ENCODE measurements at places on chromosomes 7 and 10.

DNA sequence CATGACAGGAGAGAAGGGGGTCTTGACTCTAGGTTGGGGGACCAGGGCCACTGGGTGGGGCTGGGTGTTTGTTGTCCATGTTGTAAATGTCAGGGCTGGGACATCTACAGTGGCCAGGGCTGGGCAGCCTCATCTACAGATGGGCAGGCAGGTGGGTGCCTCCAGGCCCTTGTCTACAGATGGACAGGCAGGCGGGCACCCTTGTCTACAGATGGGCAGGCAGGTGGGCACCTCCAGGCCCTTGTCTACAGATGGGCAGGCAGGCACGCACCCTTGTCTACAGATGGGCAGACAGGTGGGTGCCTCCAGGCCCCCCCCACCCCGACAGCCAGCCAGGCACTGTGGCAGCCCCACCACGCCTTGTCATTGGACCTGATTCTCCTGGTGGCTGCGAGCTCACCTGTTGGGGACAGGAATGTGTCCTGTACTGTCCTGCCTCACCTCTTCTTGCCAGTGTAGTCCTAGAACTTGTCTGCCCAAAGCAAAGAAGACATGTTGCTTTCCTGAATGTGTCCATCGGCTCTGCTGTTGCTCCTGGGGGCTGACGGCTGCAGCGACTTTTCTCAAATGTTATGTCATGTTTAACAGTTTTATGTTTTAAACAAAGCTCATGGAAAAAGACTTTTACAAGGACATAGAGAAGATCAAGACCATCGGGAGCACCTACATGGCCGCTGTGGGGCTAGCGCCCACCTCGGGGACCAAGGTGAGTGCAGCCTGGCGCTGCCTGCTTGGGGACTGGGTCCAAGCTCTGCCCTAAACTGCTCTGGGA, 129.9 kb downstream of the ADCY1 start:
- no peak for DNase-seq
- no peaks in the 10 kb centered on the region for H3K4me1 ChIP-seq
- H3K4me3 ChIP-seq, result no peak overlapping the region
- H3K27ac ChIP-seq, result no peak overlapping the region

- peak overlapping the region; percentile 44 for H3K27ac ChIP-seq
- peaks cover 19% of the 10 kb centered on the region for H3K36me3 ChIP-seq
- no peak for DNase-seq
- H3K4me1 ChIP-seq, result no peaks in the 10 kb centered on the region
Measured at GRCh38 chr7:2158331-2159175, 74.2 kb downstream of the MAD1L1 start.

DNA sequence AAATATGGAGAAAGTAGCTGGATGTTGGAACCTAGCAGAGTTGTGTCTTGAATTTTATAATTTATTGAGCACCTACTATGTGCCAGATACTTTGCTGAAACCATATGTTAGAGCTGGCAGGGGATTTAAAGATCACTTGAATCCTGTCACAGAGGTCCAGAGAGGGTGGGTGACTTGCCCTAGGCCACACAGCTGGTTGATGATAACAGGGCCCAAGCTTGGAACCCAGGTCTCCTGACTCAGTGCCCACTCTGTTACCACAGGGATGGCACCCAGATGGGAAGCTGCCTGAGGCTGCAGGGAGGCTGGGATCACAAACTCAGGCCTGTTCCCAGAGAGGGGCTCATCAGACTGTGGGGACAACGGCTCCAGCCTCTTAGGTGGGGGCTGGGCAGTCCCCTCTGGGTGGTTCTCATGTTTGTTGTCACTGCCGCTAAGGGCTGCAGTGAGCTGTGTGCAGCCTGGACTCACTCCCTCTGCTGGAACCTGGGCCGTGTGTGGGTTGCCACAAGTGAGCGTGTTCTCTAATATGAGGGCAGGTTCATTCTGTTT, 18.6 kb downstream of the GOLGA7B start:
- DNase-seq, result no peak
- peaks cover 4% of the 10 kb centered on the region for H3K27me3 ChIP-seq
- H3K4me1 ChIP-seq, result peaks cover 11% of the 10 kb centered on the region
- no peak overlapping the region for H3K4me3 ChIP-seq
- H3K27ac ChIP-seq, result no peak overlapping the region
- no peaks in the 10 kb centered on the region for H3K36me3 ChIP-seq

DNA sequence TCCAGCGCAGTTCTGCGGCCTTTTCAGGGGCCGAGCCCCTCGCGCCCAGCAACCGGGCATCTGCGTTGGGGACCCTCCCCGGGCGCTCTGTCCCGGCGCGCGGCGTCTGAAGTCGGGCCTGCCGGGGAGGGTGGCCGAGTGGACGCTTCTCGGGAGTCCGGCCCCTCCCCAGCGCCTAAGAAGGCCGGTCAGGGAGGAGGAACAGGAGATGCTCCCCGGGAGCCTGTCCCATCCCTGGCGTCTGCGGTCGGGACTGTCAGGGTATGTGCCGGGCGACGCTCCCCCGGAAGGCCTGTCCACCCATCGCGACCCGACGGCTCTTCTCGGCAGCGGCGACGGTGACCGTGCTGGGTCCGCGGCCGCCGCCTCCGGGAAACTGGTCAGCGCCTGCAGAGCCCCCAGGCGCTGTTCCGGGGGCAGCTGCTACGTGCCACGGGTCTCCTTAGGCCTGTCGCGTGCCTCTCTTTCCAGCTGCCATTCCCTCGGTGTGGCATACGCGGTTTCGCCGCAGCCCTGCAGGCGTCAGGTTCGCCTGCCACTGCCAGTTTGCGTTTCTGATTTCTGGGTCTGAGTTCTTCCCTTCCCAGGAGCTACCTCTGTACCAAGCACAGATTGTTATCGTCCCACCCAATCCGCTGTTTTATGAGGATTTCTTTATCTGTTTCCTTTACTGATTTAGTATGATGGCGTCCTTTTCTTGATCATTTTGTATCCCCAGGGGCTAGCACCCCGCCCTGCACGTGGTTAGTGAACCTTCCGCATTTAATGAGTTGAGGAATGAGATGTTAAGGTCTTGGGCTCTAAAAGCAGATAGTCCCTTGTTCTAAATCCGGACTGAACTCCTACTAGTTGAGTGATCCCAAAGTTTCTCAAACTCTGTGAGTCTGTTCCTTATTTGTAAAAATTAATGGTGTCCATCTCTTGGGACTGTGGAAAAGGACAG, 782 bp downstream of the IFIT5 start:
- H3K36me3 ChIP-seq, result peaks cover 13% of the 10 kb centered on the region
- H3K27me3 ChIP-seq, result no peaks in the 10 kb centered on the region
- DNase-seq, result peak; percentile 58
- peaks cover 67% of the 10 kb centered on the region for H3K4me1 ChIP-seq

DNA sequence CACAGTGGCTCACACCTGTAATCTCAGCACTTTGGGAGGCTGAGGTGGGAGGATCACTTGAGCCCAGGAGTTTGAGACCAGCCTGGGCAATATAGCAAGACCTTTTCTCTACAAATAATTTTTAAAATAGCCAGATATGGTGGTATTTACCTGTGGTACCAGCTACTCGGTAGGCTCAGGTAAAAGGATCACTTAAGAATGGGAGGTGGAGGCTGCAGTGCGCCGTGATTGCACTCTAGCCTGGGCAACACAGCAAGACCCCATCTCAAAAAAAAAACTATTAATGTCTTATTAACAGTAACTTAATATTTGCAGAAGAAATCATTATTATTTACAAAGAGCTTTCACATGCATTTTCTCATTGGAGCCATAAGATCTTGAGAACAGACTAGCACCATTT, 103.6 kb downstream of the SGMS1 start:
- DNase-seq, result no peak
- no peaks in the 10 kb centered on the region for H3K27me3 ChIP-seq
- no peaks in the 10 kb centered on the region for H3K36me3 ChIP-seq
- no peak overlapping the region for H3K4me3 ChIP-seq
- no peak overlapping the region for H3K27ac ChIP-seq

- no peaks in the 10 kb centered on the region for H3K36me3 ChIP-seq
- H3K4me3 ChIP-seq, result no peak overlapping the region
- H3K27me3 ChIP-seq, result peaks cover 2% of the 10 kb centered on the region
- DNase-seq, result no peak
Measured at GRCh38 chr10:114340816-114341215, 63.5 kb downstream of the AFAP1L2 start.

DNA sequence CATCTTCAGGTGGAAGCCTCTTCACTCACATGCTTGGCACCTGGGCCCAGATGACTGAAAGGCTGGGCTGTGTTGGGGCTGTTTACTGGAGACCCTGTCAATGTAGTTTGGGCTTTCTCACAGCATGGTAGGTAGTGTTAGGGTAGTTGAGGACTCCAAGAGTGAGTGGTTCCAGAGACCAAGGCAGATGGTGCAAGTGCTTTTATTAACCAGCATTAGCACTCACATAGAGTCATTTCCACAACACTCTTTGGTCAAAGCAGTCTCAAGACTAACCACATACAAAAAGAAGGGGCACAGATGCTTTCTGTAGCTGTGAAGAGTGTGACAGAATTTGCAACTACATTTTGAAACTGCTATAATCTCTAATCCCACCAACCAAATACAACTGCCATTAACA, 135.0 kb downstream of the RTKN2 start:
- H3K27ac ChIP-seq, result no peak overlapping the region
- H3K27me3 ChIP-seq, result no peaks in the 10 kb centered on the region
- H3K36me3 ChIP-seq, result no peaks in the 10 kb centered on the region
- H3K4me1 ChIP-seq, result no peaks in the 10 kb centered on the region
- no peak for DNase-seq
- H3K4me3 ChIP-seq, result no peak overlapping the region

DNA sequence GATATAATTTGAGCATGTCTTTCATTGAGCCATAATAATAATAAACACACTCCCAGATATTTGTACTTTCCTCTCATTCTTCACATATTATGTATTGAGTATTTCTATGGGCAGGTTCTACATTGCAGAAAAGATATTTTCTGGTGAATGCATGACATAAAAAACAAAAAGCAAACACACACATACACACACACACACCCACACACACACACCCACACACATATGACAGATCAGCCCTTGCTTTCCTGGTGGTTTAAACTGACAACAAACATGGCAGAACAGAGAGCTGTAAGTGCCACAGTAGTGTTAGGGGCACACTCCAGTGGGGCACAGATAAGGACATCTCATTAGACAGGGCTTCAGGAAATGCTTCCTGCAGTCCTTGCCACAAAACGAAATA, 123.3 kb upstream of the LSM8 start:
- no peaks in the 10 kb centered on the region for H3K36me3 ChIP-seq
- no peaks in the 10 kb centered on the region for H3K27me3 ChIP-seq
- no peak for DNase-seq

GRCh38 chr7:78620920-78621319, 822.3 kb downstream of the PHTF2 start:
- H3K4me3 ChIP-seq, result no peak overlapping the region
- no peaks in the 10 kb centered on the region for H3K36me3 ChIP-seq
- H3K27me3 ChIP-seq, result no peaks in the 10 kb centered on the region
- no peaks in the 10 kb centered on the region for H3K4me1 ChIP-seq
- no peak overlapping the region for H3K27ac ChIP-seq
- DNase-seq, result peak; percentile 15

- H3K4me1 ChIP-seq, result no peaks in the 10 kb centered on the region
- no peaks in the 10 kb centered on the region for H3K36me3 ChIP-seq
- no peak overlapping the region for H3K27ac ChIP-seq
- no peak overlapping the region for H3K4me3 ChIP-seq
Measured at GRCh38 chr7:121109145-121109544, 120.6 kb downstream of the CPED1 start.

DNA sequence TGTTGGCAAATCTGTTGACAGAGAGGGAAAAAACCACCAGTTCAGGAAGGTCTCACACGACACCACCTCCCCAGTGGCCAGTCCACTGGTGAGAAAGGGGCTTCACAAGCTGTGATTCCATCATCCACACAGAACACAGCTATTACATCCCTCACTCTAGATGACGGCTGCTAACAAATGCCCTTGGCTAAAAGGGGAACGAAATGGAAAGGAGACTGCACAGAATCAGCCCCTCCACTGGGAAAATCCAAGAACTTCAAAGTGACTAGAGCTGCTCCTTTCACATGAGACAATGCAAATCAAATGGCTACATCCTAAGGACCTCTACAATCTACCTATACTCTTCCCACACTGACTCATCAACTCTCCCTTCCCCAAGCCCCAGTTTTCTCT, 5.6 kb downstream of the PARP12 start:
- H3K4me1 ChIP-seq, result peaks cover 42% of the 10 kb centered on the region
- no peak overlapping the region for H3K4me3 ChIP-seq
- no peak overlapping the region for H3K27ac ChIP-seq
- no peaks in the 10 kb centered on the region for H3K27me3 ChIP-seq
- DNase-seq, result no peak
- H3K36me3 ChIP-seq, result peaks cover 53% of the 10 kb centered on the region

GRCh38 chr10:97096261-97097083, 89.3 kb downstream of the SLIT1 start:
- H3K27ac ChIP-seq, result no peak overlapping the region
- H3K4me1 ChIP-seq, result peaks cover 21% of the 10 kb centered on the region
- H3K4me3 ChIP-seq, result no peak overlapping the region
- DNase-seq, result peak; percentile 60

DNA sequence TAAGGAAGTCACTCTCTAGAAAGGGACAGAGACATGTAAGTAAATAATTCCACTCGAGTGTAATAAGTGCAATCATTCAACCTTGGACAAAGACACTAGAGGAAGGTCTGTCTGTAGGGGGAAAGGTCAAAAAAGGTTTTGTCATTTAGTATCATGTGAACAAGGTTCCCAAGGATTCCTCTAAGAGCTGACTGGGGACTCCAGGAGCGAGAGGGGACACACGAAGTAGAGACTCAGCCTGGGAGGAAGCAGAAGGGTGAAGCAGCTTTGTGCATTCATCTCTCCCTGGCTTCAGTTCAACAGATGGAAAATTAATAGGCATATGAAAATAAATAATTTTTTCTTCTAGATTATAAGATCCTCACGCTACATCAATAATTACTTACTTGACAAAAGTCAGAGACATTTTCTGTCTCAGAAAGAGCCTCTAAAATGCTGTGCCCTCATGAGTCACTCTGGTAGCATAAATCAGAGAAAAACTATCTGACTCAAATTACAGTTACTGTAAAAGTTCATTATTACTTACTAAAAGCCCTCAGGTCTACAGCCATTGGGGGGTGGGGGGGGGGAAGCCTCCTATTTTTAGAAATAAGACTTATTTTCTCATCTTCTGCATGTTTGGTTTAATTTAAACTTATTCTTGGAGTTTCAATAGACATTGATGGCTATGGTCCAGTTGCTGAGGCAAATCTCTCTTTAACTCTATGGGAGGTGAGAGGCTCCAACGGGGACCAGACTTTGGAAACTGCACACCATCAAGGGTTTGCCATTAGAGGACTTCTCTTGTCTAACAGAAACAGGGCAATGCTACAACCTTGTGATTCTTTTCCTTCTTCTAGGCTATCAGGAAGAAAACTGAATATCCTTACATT, 275.1 kb upstream of the KLF14 start:
- peak overlapping the region; percentile 80 for H3K27ac ChIP-seq
- H3K27me3 ChIP-seq, result no peaks in the 10 kb centered on the region
- H3K4me3 ChIP-seq, result no peak overlapping the region

Measured in DND-41 (cell line).